ENCODE measurements at places on chromosomes 6 and 20.
A peak's percentile ranks its signal among the peaks of the same experiment; 100 is the strongest.

- DNase-seq = no peak
Measured at GRCh38 chr6:165811512-165811911, 148.5 kb upstream of the PDE10A start.

- no peak for DNase-seq
Measured at GRCh38 chr6:169845426-169846285, 94.2 kb downstream of the ERMARD start.

DNA sequence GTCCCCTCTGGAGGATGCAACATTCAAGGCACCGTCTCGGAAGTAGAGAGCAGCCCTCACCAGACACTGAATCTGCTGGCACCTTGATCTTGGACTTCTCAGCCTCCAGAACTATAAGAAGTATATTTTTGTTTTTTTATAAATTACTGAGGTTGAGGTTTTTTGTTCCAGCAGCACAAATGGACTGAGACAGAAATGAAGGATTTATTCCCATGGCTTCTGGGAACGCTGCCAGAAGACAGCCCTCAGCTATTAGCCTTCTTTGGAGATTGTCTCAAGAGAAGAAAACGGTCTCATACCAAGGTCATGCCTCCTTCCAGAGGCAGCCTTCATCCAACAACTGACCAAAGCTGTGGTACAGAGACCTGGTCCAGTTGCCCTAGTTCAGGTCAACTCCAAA, 85.4 kb downstream of the CHMP4B start:
- no peak for DNase-seq

DNA sequence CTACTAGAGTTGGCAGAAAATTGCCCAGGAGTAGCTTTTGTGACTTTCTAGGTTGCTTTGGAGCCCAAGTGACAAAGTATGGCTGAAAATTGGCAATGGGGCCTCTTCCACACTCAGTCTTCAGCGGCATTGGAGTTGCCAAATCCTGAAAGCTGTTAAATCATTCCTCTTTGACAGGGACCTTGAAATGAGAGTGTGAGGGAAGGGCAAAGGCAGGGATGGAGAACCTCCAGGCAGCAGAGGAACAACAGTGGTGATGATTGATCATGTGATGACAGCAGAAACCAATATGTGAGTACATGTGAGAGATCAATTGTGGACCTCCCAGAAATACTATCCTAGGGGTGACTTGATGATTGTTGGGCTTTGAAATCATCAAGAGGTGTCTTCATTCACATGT, 393.9 kb downstream of the KIF16B start:
- no peak for DNase-seq

GRCh38 chr20:61739832-61740118, 325.9 kb downstream of the TAF4 start:
- DNase-seq = no peak

- no peak for DNase-seq
Measured at GRCh38 chr6:21504790-21505189, 88.8 kb upstream of the SOX4 start.

DNA sequence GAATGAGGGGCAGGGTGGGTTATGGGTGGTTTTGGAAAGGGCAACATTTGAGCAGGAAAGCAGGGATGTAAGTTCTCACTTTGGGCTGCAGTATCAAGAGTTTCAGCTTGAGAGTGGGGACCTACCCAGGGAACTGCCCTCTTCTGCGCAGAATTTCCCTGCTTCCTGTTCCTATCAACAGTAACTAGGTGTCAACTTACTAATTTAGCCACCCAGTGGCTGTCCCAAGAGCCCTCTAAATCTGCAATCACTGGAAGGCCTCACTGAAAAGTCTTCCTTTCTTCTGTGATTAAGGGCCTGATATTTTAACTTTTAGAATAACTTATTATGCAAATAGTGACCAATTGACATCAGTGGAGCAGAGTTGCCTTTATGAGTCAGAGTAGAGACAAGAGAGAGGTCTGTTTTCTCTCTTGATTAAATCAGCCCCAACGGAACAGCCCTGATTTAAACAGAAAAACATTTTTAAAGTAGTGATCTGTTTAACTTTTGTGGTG, 118.2 kb upstream of the RIPOR2 start:
- DNase-seq = no peak

- DNase-seq = no peak
Measured at GRCh38 chr20:31537890-31538289, 23.6 kb downstream of the HM13 start.

GRCh38 chr6:64774881-64775280, 932.1 kb downstream of the EYS start:
- no peak for DNase-seq

DNA sequence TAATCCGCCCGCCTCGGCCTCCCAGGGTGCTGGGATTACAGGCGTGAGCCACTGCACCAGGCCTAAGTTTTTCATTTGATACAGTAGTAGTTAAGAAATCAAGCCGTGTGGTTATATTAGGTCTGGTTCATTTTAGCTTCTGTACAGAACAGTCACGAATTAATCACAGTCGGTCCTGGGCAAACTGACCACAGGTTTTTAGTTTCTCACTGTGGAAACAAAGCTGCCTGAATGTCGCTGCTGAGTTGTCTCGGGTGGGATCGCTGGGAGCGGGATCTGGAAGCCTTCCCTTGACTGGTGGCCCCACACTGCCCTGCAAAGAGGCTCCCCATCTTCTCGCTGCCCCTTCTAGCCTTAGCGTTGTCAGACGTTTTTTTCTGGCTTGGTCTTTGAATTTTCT, 18.6 kb downstream of the UCKL1 start:
- DNase-seq = no peak

GRCh38 chr6:118188561-118188960, 281.5 kb downstream of the SLC35F1 start:
- no peak for DNase-seq

DNA sequence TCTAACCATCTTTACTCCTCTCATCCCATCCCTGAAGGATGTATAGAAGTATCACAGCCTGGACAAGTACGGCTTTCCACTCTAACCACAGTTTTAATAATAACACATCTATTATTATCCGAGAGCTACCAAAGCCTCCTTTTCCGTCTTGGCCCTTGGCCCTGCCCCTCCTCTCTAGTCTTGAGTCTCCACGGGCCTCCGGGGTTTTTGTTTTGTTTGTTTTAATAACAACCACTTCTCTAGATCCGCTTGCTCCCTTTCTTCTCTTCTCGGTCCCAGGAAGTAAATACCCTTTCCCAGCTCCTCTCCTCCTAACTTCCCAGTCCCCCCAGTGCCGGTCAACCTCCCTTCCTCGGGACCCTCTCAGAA, 661 bp downstream of the LCA5 start:
- no peak for DNase-seq

- no peak for DNase-seq
Measured at GRCh38 chr6:6586671-6587526, 1.6 kb upstream of the LY86 start.

GRCh38 chr6:5302220-5302946, 41.1 kb downstream of the FARS2 start:
- no peak for DNase-seq

DNA sequence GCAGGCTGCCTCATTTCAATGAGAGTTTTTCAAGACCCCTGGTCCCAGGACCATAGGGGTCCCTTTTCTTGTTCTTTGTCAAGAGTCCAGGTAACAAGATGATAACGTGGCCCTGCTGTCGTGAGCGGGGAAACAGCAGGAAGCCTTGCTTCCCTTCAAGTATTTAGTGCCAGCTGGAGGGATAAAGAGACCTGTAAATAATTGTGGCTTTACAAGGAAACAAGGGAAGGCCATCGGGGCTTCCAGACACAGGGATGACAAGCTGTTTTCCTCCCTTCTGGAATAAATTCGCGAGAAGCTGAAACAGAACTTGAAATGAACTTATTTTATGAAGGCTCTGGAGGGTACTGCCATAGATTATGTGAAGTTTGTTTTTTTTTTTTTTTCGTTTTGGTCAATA, 163.2 kb downstream of the SYNDIG1 start:
- DNase-seq = no peak

DNA sequence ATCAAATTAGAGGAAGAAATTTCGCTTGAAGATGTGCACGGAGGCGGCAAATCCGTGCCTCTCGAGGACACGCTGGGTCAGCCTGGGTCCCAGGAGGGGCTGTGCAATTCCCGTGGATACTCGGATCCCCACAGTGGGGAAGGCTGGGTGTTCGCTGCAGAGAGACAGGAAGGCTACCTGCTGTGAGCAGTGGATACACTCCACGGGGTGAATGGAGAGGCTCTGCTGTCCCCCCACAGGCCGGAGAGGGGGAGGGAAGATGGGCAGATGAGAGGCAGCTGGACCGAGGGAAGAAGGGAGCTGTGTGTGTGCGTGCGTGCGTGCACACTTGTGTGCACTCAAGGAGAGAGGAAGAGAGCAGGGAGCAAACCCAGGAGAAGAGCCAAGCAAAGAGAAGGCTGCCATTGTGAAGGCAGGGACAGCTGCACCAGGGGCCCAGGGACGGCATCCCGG, 57.3 kb downstream of the SULF2 start:
- DNase-seq = no peak

DNA sequence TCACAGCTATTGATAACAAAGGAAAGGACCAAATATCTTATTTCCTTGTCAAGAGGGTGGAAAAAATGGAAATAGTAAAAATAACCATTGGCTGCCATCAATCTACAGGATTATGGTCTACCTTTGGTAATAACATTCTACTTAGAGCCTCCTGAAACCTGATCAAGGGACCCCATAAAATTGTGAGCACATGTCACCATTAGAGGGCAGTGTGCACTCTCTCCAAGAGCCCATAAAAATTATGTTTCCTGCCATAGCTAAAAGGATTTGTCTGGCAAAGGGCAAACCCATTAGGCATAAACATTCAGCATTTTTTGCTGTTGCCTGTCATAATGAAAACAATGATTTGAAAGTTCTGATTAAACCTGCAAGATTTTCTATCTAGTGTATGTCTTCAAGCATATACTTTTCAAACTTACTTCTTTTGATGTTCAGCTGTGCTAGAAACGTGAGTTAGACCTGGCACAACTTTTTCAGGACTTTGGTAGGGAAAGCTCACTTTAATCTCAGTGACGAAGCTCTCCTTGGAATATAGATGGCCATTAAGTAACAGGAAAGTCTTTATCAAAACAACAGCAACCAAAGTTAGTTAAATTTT, 120.7 kb upstream of the ZFP64 start:
- peak; percentile 69 for DNase-seq

- DNase-seq = no peak
Measured at GRCh38 chr20:32623667-32624157, 38.6 kb upstream of the NOL4L start.

DNA sequence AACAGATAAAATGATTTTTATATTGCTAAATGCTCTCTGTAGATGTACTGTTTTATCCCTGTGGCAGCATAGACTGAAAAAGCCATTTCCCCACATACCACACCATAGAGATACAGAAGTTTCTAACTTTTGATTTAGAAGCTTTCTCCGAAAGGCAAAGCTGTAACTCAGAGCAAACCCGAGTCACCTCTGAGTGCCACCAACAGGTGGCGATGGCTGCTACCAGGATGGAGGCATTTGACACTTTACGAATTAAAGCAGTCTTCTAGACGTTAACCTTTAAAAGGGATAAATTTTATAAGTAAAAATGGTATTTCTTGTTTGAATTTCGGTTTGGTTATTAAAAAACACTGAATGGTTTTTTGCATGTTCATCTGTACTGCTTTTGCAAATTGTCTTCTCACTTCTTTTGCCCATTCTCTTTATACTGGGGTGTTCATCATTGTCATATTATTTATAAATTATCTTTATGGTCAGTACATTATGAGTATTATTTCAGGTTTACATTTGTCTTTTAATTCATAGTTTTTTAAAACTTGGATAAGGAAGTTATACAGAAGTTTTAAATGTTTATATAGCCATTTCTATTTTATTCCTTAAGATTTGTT, 201.0 kb upstream of the CEP162 start:
- no peak for DNase-seq

GRCh38 chr6:4370066-4370465, 234.7 kb upstream of the ECI2 start:
- no peak for DNase-seq

- no peak for DNase-seq
Measured at GRCh38 chr20:3894796-3895195, 5.6 kb downstream of the PANK2 start.

DNA sequence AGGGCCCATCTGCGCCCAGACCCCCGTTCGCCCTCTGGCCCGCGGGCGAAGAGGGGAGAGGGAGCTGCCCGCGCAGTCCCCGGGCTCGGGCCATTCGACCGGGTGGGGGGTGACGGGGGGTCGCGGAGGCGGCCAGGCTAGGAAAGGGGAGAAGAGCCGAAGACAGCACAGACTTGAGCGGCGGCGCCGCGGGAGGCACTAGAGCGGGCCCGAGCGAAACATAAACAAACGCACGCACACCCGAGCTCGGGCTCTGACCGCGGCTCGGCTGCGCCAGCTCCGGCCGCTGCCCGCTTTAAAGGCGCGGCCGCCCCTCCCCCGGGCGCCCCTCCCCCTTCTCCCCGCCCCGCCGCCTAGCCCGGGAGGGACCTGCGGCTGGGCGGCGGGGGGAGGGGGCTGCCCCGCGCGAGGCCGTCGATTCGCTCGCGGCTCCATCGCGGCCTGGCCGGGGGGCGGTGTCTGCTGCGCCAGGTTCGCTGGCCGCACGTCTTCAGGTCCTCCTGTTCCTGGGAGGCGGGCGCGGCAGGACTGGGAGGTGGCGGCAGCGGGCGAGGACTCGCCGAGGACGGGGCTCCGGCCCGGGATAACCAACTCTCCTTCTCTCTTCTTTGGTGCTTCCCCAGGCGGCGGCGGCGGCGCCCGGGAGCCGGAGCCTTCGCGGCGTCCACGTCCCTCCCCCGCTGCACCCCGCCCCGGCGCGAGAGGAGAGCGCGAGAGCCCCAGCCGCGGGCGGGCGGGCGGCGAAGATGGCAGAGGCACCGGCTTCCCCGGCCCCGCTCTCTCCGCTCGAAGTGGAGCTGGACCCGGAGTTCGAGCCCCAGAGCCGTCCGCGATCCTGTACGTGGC, at the start of gene FOXO3:
Gene FOXO3 (plus strand): TSS at position 455 of the 846 bp plus-strand sequence. CDS start 292 bp downstream, at position 747.
- DNase-seq = peak; percentile 39

GRCh38 chr6:32989368-32989767, 20.0 kb downstream of the HLA-DOA start:
- DNase-seq = no peak

DNA sequence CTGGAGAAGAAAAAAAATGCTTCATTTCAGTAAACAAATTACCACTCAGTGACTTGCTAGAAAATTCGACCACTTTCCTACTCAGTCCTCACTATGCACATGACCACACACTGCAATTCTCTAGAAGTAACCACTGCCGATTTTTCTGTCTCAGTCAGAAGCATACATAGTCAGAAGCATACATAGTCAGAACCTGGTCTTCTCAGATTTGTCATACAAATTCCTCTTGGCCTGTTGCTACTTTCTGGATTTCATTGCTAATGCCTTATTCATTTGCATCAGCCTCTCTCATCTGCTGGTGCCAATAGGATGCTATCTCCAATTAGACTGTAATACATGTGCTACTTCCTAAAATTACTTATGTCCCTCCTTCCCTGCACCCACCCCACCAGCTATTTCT, 10.2 kb upstream of the KIF16B start:
- DNase-seq = no peak

Data from NCI-H2081 (cell line).